ENCODE measurements at places on chromosomes 2 and 18.

GRCh38 chr2:31027549-31027948, 110.7 kb downstream of the GALNT14 start:
- DNase-seq = no peak

DNA sequence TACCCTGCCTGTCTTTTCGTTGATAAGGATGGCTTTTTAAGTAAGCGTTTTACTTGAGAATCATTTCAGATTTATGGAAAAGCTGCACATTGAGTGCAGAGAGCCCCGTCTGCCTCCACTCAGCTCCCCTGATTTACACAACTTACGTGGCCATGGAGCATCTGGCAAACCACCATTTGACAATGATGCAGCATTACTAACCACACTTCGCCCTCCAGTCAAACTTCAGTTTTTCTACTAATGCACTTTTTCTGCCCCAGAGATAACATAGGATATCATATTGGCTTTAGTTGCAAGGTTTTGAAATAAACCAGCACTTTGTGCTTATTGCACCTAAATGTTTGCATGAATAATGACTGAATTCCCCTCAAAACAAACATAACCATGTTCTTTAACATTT, 165.1 kb upstream of the TPO start:
- no peak for DNase-seq

DNA sequence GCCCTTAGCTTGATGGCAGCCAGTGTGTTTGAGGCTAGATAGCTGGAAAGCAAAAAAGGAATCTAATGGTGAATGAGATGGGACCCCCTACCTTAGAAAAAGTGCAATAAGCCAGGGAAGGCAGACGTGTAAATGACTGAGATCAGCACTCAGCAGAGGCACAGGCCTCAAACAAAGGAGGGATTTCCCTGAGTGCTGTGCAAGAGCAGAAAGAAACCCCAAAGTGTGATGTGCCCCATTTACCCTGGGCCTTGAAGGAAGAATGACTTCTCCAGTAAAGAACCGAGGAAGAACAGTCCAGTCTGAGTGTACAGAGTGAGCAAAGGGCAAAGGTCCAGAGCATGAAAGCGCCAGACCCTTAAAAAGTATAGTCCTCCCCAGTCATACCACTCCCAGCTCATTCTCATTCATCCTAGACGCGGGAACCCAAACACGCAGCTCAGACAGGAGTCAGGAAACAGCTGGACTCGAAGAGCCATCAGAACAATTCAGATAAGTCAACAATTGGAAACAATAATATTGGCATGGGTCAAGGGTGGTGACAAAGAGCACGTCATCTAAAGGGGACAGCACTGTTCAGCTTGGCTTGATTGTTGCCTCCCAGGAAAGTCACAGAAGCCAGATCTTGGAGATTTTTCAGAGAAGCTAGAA, 121.7 kb downstream of the INO80D start:
- DNase-seq = no peak

DNA sequence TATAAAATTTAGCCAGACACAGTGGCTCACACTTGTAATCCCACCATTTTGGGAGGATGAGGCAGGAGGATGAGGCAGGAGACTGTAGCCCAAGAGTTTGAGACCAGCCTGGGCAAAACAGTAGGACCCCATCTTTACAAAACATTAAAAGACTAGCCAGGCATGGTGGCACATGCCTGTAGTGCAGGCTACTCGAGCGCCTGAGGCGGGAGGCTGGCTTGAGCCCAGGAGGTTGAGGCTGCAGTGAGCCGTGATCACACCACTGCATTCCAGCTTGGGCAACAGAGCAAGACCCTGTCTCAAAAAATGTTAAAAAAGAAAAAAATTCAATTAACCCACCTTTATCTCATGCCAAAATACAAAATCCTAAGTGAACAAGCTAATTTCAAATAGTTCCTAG, 4.0 kb downstream of the REV1 start:
- no peak for DNase-seq

DNA sequence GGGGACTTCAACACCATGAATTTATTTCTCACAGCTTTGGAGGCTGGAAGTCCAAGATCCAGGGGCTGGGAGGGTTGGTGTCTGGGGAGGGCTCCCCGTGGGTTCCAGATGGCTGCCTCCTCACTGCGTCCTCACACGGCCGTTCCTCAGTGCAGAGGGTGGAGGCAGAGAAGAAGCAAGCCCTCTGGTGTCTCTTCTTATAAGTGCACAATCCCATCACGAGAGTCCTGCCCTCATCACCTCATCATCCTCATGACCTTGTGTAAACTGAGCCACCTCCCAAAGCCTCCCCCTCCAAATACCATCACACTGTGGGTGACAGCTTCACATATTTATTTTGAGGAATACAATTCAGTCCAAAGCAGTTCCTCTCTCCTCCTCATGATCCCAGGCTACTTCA, 26.3 kb downstream of the TMEM163 start:
- DNase-seq = no peak

- no peak for DNase-seq
These were observed 48.8 kb downstream of the EML4 start for GRCh38 chr2:42217914-42218313.

- no peak for DNase-seq
These were observed 148.6 kb upstream of the MAP3K20 start for GRCh38 chr2:172926785-172927640.

GRCh38 chr2:51105811-51106210, 73.9 kb upstream of the NRXN1 start:
- DNase-seq = no peak

- no peak for DNase-seq
These were observed 27.0 kb downstream of the CDH2 start for GRCh38 chr18:28149810-28150420.

DNA sequence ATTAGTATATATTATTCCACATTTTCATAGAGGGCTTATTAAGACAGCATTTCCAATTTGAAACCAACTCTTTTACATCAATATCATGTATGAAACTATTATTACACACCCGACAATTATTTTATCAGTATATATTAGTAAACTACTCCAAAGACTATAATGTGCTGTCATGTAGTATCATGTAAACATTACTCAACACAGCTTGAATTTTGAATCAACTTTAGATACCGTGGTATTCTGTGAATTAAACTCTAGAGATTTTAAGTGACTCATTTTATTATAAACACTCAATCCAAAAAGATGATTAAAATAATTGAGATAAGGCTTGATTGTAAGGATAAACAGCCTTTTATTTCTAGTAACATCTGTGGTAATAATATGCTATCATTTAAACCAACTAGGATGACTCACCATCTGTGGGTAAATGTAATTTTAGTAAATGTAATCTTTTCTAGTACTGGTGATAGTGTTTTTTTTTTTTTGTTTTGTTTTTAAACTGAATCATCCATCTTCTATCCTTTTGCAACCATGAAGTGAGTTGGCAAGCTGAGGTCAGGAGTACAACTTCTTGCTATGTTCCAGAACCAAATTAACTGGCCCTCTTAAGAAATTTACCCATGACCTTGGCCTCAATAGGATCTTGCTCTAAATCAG, 144.3 kb upstream of the SMAD7 start:
- no peak for DNase-seq
